ENCODE measurements at places on chromosomes 4 and X.

GRCh38 chr4:52983563-52984303 lies 121.6 kb downstream of the RASL11B start:
- DNase-seq: no peak

DNA sequence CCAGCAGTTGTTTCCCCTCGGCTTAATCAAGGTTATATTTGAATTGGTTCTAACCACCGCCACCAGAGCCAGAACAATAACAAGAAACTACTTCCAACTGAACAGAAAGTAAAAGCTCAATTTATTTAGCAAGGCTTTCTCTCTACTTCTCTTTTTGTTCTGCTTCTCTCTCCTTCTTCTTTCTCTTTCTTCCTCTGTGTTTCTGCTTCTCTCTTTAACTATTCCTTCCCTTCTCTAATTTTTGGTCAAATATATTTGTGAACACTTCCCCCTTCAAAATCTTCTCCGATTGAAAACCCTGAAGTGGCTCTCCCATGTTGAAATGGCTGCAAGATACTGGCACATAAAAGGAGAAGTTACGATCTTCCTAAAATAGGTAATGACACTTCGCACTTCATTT lies 1195.9 kb upstream of the PRKX start:
- no peak for DNase-seq

DNA sequence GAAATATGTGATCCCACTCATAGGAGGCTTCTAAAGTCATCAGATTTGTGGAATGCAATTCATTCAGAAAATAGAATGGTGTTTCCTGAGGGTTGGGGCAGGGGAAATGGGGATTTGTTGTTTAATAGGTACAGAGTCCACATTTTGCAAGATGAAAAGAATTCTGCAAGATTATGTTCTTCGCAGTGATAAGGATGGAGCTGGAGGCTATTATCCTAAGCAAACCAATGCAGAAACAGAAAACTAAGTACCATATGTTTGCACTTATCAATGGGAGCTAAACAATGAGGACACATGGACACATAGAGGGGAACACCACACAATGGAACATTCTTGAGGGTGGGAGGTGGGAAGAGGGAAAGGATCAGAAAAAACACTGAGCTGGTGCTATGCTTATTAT lies 144.3 kb upstream of the NLGN4X start:
- no peak for DNase-seq

- DNase-seq: no peak
Measured at GRCh38 chr4:10981096-10981495, 296.5 kb upstream of the CLNK start.

DNA sequence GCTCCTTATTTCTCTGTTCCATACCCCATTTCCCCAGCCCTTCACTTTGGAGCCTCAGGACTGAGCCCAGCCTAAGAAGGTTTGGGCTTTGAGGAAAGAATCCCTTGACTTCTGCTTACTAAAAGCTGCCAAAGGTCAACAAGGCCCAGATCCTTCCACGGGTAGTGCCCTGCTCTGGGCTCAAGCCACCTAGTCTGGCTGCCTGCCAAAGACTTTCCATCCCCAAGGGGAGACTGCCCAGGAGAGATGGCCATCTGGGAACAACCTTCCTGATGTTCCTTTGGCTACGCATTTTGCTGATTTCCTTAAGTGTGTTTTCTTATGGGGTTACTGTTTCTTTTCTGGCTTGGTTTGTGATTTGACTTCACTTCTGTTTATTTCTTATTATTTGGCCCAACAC lies 49.8 kb upstream of the NDP start:
- DNase-seq: no peak

DNA sequence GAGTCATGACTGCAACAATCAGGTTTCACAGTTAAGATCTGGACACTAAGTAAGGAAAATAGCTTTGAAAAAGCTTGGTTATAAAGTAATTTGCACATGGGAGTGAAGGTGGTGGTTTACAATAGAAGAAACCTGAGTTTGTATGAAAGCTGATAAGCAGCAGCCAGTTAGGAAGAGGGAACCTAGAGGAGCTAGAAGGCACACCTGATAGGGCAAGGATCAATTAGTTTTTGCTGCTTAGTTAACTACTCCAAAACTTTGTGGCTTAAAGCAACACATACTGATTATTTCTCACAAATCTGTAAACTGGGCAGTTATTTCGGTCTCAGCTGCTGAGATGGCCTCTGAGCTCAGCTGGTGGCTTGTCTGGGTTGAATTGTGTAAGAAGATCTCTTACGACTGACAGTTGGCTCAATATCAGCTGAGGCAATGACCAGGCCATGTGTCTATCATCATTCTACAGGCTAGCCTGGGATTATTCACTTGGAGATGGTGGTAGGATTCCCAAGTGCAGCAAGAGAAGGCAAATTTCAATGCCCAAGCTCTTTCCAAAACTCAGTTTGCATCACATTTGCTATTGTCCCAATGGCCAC lies 255.0 kb upstream of the PITX2 start:
- no peak for DNase-seq

DNA sequence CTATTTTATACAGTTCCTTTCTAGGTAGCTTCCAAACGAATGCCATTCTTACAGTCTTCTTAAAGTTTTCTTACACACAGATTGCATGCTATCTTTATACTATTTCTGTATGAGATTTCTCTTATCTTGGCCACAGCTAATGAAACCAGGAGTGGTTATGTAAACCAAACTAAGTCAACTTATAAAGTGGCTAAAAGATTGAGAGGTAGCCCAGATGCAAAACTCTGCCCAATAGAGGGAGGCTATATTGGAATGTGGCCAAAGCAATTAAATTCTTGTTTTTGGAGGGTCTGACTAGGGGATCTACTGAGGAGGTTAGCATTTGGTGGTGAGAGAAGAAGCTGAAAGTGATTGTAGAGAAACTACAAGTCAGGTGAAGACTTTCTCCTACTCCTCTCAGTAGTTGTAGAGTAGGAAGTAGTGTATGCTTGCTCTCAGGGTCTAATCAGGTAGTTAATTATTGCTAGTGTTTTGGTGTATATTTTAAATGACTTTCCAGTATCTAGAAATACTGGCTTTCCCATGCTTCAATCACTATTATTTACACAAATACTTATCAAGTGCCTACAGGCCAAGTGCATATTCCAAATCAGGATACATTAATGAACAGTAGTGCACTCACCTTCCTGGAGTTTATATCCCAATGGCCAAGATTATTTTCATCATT lies 104.2 kb upstream of the HPGD start:
- DNase-seq: no peak

GRCh38 chr4:112973750-112974251 lies 75.7 kb upstream of the ANK2 start:
- no peak for DNase-seq

DNA sequence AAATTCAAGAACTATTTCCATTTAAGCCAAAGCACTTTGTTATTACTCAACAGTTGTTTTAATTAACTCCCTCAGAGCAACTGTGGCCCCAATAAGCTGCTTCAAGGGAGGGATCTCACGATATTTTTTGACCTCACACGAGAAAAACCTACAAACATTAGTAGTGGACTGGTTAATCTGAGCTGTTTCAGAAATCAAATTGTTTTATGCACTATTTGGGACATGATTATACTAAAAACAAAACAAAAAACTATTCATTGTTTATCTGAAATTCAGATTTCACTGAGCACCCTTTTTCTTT lies 74.3 kb downstream of the DCHS2 start:
- no peak for DNase-seq

- no peak for DNase-seq
Measured at GRCh38 chr4:85995361-85995760, 364.5 kb downstream of the MAPK10 start.

- no peak for DNase-seq
Measured at GRCh38 chrX:118824173-118824730, 628 bp downstream of the ZCCHC12 start.

DNA sequence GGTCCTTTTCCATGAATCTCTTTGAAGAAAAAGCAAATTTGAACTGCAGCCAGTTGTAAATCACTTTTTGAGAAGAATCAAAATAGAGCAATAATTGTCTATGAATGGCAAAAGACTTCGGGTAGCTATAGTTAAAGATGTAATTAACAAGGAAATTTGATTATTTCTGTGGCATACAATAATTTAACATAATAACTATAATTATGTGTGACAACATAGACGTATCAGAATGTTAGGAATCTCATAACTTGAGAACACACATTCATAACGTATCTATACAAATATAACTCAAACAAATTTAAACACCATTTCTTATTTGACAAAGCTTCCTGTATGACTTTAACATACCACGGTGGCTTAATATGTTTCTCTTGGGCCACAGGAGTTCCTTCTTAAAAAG lies 36.0 kb upstream of the NSG1 start:
- no peak for DNase-seq

DNA sequence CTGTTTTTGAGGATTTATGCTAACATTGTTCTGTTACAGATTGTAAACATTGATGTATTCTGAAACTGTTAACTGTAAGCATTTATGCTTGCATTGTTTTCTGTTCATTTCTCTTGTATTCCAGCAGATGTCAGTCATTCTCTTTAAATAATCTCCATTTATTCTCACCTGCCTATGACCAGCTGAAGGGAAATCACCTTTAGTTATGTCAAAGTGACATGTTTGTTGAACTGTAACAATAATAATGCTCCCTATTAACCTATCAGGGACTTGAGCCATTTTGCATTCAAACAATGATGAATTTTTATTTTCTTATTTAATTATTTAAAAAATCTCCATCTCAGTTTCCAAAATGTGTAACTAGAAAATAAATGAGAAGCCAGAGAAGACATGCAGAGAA lies 58.0 kb downstream of the SPCS3 start:
- DNase-seq: no peak

GRCh38 chrX:69154051-69154450 lies 11.2 kb downstream of the PJA1 start:
- no peak for DNase-seq

DNA sequence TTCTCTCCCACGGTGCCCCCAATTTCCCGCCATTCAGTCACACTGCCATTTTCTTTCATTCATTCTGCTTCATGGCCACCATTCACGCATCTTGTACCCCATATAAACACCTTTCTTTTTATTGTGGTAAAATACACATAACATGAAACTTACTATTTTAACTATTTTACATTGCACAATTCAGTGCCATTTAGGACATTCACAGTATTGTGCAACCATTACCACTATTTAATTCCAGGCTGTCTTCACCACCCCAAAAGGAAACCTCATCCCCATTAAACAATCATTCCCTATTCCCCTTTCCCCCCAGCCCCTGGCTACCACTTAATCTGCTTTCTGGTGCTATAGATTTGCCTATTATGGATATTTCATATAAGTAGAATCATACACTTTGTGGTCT lies 15.9 kb downstream of the SPACA5 start:
- DNase-seq: no peak

GRCh38 chrX:35841872-35842271 lies 43.7 kb downstream of the MAGEB16 start:
- DNase-seq: no peak

- no peak for DNase-seq
Measured at GRCh38 chr4:8817813-8818062, 53.9 kb downstream of the HMX1 start.

GRCh38 chr4:82780170-82780751 lies 18.3 kb downstream of the SCD5 start:
- no peak for DNase-seq

Data from activated CD8-positive, alpha-beta memory T cell treated with anti-CD3 and anti-CD28 coated beads for 1 hour (primary cell).